SK-N-SH (cell line): ENCODE measurements at places on chromosomes 11 and 22.

DNA sequence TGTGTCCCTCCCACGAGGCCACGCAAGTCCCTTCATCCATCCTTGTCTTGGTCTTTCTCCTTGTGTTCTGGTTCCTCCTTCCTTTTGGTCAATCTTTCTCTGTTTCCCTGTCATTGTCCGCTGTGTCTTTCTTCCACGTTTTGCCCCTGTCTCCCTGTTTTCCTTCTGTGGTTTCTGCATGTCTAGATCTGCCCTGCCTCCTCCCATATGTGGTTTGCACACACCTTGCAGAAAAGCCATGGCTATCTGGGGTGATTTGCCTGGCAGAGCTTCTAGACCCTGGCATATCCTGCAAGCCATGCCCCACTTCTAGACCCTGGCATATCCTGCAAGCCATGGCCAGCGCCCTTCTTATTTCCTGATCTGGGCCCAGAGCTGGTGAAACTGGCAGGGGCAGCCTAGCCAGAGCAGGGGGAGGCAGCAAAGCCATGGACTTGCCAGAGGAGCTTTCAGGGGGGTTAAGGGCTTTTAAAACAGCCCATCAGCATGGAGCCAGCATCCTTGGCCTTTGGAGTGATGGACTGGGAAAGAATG is 131.6 kb upstream of the NECTIN1 start:
- H3K36me3 ChIP-seq: no peaks in the 10 kb centered on the region
- H3K4me1 ChIP-seq: peaks cover 54% of the 10 kb centered on the region; the same call in 1 of the 2 replicates
- H3K27ac ChIP-seq: no peak overlapping the region
- H3K27me3 ChIP-seq: 0 out of 2 replicates have a peak, but pooled peaks cover 11% of the 10 kb centered on the region
- no peak for DNase-seq

DNA sequence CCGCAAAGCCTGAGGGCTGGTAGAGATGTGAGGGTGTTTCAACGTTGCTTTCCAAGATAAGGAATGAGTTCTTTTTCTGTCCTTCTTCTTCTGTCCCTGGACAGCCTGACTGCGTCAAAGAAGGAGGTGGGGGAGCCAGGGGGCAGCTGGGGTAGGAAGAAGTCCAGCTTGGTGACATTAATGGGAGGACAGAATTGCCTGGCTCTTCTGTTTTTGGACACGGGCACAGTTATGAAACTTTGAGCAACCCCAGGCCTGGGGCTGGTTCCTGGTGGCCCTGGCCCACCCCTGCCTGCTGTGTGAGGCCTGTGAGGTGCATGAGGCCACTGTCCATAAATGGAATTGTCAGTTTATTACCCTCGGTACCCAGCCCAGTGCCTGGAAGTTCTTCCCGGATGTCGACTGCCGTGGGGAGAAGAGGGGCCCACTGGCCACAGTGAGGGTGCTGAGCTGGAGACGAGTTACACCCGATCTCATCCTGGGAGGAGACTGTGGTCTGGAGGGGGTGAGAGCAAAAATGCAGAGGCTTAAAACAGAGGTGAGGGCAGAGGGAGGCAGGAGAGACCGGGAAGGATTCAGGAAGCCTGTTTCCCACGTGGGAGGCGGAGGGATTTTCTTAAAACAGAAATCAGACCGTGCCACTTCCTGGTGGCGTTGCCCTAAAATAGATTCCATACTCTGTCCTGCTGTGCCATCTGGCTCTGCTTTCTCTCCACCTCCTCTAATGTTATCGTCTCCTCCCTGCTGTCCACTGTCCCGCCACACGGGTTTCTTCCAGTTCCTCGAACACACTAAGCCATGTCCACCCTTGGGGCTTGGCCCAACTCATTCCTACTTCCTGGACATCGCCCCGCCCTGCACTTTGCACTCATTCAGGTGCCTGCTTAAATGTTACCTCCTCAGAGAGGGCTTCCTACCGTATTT is 59.7 kb upstream of the RASD2 start:
- H3K27me3 ChIP-seq: no peaks in the 10 kb centered on the region
- H3K36me3 ChIP-seq: no peaks in the 10 kb centered on the region
- H3K27ac ChIP-seq: no peak overlapping the region
- peaks cover 24% of the 10 kb centered on the region; the same call in 1 of the 2 replicates for H3K4me1 ChIP-seq
- H3K4me3 ChIP-seq: no peak overlapping the region

GRCh38 chr11:72308226-72309073 is 64.5 kb upstream of the PHOX2A start:
- no peak overlapping the region; the same call in 1 of the 2 replicates for H3K4me3 ChIP-seq
- H3K4me1 ChIP-seq: peaks cover 31% of the 10 kb centered on the region
- peak; percentile 81 for DNase-seq
- peak overlapping the region; percentile 96 for H3K27ac ChIP-seq
- peaks cover 14% of the 10 kb centered on the region for H3K36me3 ChIP-seq
- H3K27me3 ChIP-seq: no peaks in the 10 kb centered on the region

DNA sequence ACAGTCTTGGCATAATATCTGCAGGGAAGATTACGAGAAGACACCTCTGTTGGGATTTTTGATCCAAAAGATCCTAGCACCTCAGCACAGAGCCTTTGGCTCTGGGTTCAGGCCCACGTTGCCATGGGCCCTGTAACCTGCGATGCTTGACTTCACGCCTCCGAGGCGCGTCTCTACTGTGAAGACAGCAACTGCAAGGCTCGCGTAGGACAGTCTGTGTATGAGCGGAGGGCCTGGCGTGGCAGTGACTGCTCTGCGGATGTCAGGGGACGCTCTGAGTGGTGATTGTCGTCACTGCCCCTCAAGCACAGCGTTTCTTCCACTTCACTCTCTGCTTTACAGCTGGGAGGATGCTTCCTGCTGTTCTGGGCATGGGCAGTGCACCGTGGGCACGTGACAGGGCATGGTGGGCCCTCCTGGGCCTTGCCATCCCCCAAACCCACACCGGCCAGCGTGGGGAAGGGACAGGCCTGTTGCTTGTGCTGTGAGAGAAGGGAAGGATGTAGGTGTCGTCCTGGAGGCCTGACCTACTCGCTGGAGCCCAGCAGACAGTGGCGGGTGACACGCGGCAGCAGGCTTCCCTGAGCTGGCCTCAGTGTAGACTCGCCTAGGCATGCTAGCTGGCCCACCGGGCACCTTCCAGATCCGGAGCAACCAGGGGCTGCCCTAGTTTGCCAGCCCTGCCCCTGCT is 26.5 kb downstream of the GLB1L2 start:
- H3K4me1 ChIP-seq: no peaks in the 10 kb centered on the region; the same call in 1 of the 2 replicates
- H3K27me3 ChIP-seq: no peaks in the 10 kb centered on the region
- DNase-seq: no peak

- no peaks in the 10 kb centered on the region for H3K27me3 ChIP-seq
- peaks cover under 1% of the 10 kb centered on the region; the same call in 1 of the 2 replicates for H3K36me3 ChIP-seq
- H3K4me3 ChIP-seq: peak overlapping the region; percentile 70
- no peaks in the 10 kb centered on the region for H3K4me1 ChIP-seq
These were observed 542 bp downstream of the GCAT start for GRCh38 chr22:37808294-37808657.

DNA sequence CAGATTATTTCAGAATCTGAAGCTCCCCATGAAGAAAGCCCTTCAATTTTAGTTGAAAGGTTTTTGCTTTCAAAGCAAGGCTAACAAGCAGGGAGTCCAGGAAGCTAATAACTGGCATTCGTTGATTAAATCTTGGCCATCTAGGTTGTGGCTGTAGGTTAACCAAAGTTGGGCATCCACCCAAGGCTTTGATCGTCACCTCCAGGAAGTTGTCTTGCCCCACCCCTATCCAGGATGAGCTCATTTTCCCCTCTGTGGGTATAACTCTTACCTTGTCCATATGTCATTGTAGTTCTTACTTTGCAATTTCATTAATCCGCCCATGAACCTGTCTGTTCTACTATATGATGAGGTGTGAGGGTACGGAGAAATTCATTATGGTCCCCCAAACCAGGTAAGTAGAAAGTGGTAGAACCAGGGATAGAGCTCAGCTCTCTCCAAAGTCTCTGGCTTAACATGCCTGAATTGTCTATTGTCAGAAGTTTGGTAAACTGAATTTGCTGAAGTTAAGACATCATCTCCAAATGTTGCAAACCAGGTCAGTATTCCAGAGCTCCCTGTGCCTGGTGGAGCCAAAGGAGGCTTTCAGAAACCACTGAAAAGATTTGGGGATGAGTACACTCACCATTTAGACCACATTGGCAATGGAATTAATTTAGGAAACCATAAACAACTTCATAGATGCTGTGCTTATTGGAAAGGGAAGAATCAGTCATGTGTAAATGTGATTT is 97.1 kb downstream of the CD44 start:
- H3K27me3 ChIP-seq: no peaks in the 10 kb centered on the region
- H3K4me1 ChIP-seq: no peaks in the 10 kb centered on the region
- H3K36me3 ChIP-seq: peaks cover 4% of the 10 kb centered on the region; the same call in 1 of the 2 replicates

DNA sequence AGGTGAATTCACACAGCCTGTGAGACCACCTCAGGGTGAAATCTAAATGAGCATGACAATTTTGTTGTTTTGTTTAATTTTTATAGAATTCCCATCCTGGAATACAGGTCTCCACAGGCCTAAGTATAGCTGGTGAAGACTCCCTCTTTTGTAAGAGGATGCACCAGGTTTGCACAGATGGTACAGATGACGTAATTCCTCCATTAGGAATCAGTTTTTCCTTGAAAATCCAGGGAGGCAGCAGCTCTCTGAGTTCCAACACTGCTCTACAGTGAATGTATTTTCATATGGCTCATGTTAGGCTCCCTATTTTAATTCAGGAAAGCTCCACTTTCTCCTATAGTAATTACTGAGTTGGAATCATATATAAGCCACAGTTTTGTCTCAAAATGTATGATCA is 47.2 kb downstream of the USP28 start:
- H3K27me3 ChIP-seq: no peaks in the 10 kb centered on the region
- H3K4me3 ChIP-seq: no peak overlapping the region
- no peak for DNase-seq
- H3K4me1 ChIP-seq: no peaks in the 10 kb centered on the region

DNA sequence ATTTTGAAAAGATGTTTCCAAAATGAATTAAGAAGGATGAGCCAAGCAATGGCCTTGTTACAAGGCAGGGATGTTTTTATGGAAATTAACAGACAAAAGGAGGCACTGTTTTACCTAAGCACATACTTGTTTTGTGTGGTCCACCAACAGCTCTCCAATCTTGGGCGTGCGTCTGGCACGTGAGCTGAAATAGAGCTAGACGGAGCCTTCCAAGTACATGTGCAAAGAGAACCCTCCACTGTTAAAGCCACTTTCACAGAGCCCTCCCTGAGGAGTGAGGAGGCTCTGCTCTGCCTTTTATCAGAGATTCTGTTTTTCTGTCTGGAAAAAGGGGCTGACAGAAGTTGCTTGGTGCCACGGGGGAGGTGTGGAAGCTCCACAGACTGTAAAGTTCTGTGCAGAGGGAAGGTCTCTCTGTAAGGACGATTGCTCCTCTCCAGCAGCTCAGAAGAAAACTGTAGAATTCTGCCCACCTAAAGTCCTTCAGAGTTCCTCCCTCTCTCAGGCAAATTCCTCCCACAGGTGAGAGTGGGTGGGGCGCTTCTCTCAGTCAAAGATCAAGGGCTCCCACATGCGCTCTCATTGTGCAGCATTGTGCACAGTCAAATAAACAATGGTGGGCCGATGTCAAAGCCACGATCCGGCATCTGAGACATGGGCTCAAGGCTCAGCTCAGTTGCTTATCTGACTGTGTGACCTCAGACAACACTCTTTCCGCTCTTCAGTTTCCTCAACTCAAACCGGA is 92.6 kb upstream of the CSNK2A3 start:
- no peaks in the 10 kb centered on the region for H3K27me3 ChIP-seq
- no peaks in the 10 kb centered on the region for H3K36me3 ChIP-seq
- H3K4me1 ChIP-seq: peaks cover 23% of the 10 kb centered on the region; the same call in 1 of the 2 replicates
- DNase-seq: no peak
- H3K4me3 ChIP-seq: no peak overlapping the region

DNA sequence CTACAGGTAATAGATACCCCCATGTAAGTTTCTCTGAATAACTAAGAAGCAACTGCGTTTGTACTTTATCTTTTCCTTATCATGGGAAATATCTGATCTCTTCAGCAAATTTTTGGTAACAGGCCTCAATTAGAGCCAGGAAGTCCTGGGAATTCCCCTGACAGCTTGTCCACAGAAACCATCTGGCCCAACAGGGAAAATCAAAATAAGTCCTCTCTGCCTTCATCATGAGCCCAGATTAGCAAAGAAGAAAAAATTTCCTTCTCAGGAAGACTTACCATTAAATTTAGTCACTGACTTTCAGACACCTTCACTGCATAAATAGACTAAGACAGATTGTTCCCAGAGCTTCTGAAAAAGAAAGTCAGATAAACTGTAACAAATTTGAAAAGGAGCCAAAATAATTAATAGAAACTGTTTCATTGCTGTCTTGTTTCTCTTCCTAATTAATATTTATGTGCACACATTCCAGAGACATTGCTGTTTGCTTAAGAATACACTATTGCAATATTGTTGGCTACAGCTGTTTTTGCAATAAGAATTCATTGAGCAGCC is 278.1 kb upstream of the FAT3 start:
- H3K27ac ChIP-seq: peak overlapping the region; percentile 61
- H3K4me3 ChIP-seq: no peak overlapping the region
- peaks cover 20% of the 10 kb centered on the region; the same call in 1 of the 2 replicates for H3K4me1 ChIP-seq

DNA sequence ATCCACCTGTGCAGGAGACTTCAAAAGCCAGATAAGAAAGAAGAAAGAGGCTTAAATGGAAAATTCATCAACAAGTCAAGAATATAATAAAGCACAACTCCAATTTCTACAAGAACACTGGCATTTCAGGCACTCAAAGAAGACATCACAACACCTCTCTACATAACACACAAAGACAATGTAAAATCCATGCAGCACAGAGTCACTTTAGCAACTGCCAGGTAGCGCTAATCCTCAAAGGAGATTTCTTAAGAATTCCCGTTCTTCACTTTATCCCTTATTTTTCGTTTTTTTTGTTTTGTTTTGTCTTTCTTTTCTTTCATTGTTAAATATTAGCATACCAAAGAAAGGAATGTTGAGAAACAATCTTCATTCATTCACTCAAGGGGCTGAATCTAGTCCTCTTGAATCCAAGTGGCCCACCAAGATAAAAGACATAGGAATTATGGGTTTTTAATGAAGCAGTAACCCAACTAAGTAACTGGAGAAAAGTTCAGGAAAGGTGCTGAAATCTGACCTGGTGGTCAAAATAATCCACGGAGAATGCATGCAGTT is 95.0 kb downstream of the CADM1 start:
- DNase-seq: no peak
- H3K36me3 ChIP-seq: no peaks in the 10 kb centered on the region
- no peaks in the 10 kb centered on the region for H3K27me3 ChIP-seq
- H3K4me1 ChIP-seq: peaks cover 29% of the 10 kb centered on the region

- DNase-seq: peak; percentile 59
- H3K27ac ChIP-seq: no peak overlapping the region
- no peaks in the 10 kb centered on the region for H3K36me3 ChIP-seq
- H3K4me1 ChIP-seq: no peaks in the 10 kb centered on the region
- H3K27me3 ChIP-seq: no peaks in the 10 kb centered on the region
These were observed 1.3 kb downstream of the BMAL1 start for GRCh38 chr11:13278609-13279486.
